ENCODE measurements at places on chromosomes 7 and 10. TPM values are rescaled to one million over a fixed set of nuclear protein-coding genes. Genes with fewer than 3 reads are reported as not detected.

The CAMK1D gene
- total RNA-seq: 20.4 TPM

The PTPRN2 gene
- 7.5 TPM for total RNA-seq

The EPHA1 gene
- total RNA-seq: 0.87 TPM

The KAZALD1 gene
- 8.4 TPM for total RNA-seq

The KLHL7 gene
- total RNA-seq: 26.0 TPM

The INPP5F gene
- total RNA-seq: 22.7 TPM

The NKX2-3 gene
- not detected for total RNA-seq

The PPP1R3A gene
- total RNA-seq: not detected

The LIPK gene
- total RNA-seq: not detected

The POLR1F gene
- 13.2 TPM for total RNA-seq

The MSMB gene
- not detected for total RNA-seq

The ARL5B gene
- total RNA-seq: 11.1 TPM

The CYP26A1 gene
- not detected for total RNA-seq

The CPA5 gene
- total RNA-seq: not detected

The FAM149B1 gene
- 25.5 TPM for total RNA-seq

The PVRIG gene
- total RNA-seq: 0.78 TPM

The CALCR gene
- total RNA-seq: 0.66 TPM

The PDZD7 gene
- total RNA-seq: 1.6 TPM

The AGAP5 gene
- total RNA-seq: 8.8 TPM

The CCDC126 gene
- 6.6 TPM for total RNA-seq

The LANCL2 gene
- 6.6 TPM for total RNA-seq

The ANKRD7 gene
- not detected for total RNA-seq

The IDI2 gene
- not detected for total RNA-seq

The SKIDA1 gene
- 5.2 TPM for total RNA-seq

The NAT16 gene
- total RNA-seq: not detected

The SPOCK2 gene
- total RNA-seq: 7.5 TPM

The TMEM184A gene
- not detected for total RNA-seq

The PIP gene
- total RNA-seq: not detected

The BHLHA15 gene
- not detected for total RNA-seq

The PRF1 gene
- total RNA-seq: 0.87 TPM

The ADRA2A gene
- total RNA-seq: 13.3 TPM

The GDF2 gene
- not detected for total RNA-seq

The MLXIPL gene
- 16.2 TPM for total RNA-seq

The H2BK1 gene
- not detected for total RNA-seq

The MRLN gene
- total RNA-seq: not detected

The WIPF3 gene
- 4.2 TPM for total RNA-seq

The ALOX5 gene
- total RNA-seq: 27.8 TPM

The MOGAT3 gene
- not detected for total RNA-seq

The NODAL gene
- total RNA-seq: not detected

The WNT8B gene
- total RNA-seq: not detected

The CLDN3 gene
- not detected for total RNA-seq

The C7orf25 gene
- total RNA-seq: 28.2 TPM

The TSPAN12 gene
- total RNA-seq: 11.1 TPM

The MSS51 gene
- total RNA-seq: 1.8 TPM

The GIMAP4 gene
- 23.7 TPM for total RNA-seq

The TMEM176B gene
- 83.1 TPM for total RNA-seq

The PRPS1L1 gene
- not detected for total RNA-seq

The FFAR4 gene
- 0.90 TPM for total RNA-seq

The SPAM1 gene
- total RNA-seq: not detected

The WASHC2C gene
- 37.0 TPM for total RNA-seq
